ENCODE measurements at places on chromosomes 12 and 14.
A peak's percentile ranks its signal among the peaks of the same experiment; 100 is the strongest.

- no peak for DNase-seq
Measured at GRCh38 chr12:120818416-120818815, 85.7 kb downstream of the SPPL3 start.

DNA sequence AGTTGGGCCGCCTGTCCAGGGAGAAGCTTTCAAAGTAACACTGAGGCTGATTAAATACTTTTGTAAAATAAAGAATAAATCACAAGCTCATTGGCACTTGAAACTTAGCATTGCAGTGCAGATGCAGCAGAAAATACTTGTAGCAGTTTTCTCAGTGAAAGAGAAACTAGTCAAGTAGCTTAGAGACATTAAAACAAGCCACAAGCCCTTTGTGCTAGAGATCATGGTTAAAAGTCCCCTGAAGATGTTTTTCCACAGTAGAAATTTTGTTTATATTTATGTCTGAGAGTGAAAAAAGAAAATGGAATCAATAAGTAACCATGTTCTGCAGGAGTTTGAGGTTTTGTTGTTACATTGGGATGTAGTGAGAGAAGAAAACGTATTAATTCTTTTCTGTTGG is 5.9 kb downstream of the PSEN1 start:
- no peak for DNase-seq

DNA sequence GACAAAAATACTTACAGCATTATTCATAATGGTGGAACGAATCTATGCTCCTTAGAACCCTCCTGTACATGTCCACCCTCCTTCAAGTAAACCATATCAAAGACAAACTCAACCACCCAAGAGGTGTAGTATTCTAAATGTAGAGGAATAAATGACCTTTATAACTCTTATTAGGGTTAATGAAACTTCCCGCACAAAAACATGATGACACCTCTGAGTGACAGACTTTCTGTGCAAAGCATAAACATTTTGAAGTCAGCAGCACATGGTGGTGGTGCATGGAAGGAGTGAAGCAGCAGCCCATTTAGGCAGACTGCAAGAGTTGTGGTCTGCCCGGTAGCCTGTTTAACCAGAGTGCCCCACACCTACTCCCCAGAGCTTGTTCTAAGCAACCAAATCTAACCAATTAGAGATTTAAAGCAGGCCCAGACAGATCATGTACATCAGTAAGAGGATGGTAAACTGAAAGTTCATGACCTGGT is 615 bp upstream of the ASB8 start:
- no peak for DNase-seq

DNA sequence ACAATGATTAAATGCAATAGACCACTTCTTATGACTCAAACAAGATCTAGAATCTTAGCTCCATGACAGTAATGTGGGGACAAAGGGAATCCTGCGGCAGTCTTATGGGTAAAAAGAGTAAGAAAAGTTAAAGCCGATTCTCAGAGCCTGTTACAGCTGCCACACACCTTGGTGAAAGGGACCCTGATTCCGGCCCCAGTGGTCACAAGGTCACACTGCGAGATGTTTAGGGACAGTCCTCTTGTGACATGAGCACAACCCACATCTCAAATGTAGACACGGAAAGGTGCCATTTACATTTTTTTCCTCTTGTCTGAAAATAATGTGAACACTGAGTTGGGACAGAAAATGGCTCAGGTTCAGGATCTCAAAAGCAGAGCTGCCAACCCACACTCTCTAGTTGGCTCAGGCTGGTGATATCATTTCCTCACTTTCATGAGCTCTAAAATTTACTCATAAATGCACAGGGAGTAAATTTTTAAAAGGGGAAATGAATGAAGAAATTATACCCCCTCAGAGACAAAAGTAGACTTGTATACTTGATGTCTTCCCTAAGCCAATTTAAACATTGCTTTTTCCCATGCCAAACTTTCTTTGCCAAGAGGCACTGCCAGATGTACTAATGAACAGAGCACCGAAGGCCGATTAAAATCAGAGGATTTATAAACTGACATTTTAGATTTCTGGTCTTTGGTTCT is 113.1 kb upstream of the OVCH1 start:
- DNase-seq: no peak

- no peak for DNase-seq
Measured at GRCh38 chr14:61640158-61641136, 54.9 kb upstream of the HIF1A start.

GRCh38 chr12:77979597-77980250 is 149.0 kb downstream of the NAV3 start:
- no peak for DNase-seq

DNA sequence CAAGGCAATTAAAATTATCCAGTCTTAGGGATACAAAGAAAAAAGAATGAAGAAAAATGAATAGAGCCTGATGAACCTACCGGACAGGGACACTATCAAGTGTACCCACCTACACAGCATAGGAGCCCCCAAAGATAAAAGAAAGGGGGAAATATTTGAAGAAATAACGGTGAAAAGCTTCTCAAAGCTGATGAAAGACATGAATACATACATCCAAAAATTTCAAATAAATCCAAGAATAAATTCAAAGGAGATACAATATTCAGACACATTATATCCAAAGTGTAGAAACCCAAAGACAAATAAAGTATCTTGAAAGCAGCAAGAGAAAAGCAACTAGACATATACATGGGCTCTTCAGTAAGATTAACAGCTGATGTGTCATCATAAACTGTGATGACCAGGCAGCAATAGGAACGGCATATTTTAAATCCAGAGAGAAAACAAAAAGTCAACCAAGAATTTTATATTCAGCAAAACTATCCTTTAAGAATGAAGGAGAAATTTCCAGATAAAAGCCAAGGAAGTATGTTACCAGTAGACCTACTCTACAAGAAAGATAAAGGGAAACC is 56.0 kb downstream of the CDK17 start:
- DNase-seq: no peak

- DNase-seq: peak; percentile 54
Measured at GRCh38 chr12:77954206-77954555, 123.5 kb downstream of the NAV3 start.

GRCh38 chr14:99129211-99129696 is 142.7 kb downstream of the BCL11B start:
- DNase-seq: no peak

GRCh38 chr14:30985796-30986195 is 39.7 kb upstream of the AP4S1 start:
- DNase-seq: no peak

DNA sequence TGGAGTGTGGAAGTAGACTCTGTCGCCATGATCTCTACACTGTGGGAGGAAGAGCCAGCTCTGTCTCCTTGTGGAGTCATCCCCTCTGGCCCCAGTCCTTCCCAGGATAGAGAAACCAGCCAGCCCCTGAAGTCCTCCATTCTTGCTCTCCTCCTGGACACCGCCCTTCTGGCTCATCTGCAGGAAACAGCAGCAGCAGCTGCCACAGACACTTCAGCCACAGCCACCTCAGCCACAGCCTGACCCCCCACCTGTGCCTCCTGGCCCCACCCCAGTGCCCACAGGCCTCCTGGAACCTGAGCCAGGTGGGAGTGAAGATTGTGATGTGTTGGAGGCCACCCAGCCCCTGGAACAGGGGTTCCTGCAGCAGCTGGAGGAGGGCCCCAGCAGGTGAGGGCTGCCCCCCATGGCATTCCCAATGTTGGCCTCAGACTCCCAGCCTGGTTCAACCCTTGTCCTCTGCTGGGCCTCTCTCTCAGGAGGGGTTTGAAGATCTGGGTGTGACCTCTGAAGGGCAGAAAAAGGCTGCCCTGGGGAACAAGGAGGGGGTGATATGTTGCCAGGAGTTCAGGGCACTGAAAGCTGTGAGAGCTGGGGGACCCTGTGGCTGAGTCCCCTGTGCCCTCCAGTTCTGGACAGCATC is 10.5 kb downstream of the PRPF40B start:
- no peak for DNase-seq

GRCh38 chr14:89000007-89000942 is 175.8 kb downstream of the TTC8 start:
- peak; percentile 99 for DNase-seq

- DNase-seq: peak; percentile 23
Measured at GRCh38 chr12:45655186-45655585, 74.3 kb upstream of the ARID2 start.
